ENCODE measurements at places on chromosomes 12 and 14. TPM values are rescaled to one million over a fixed set of nuclear protein-coding genes. Genes with fewer than 3 reads are reported as not detected.

MYH7 gene
- not detected for total RNA-seq

LGR5 gene
- total RNA-seq, result not detected

FBXW8 gene
- 5.7 TPM for total RNA-seq

NTF3 gene
- not detected for total RNA-seq

SLC2A13 gene
- 3.0 TPM for total RNA-seq

CEBPE gene
- total RNA-seq, result not detected

PLEKHG7 gene
- not detected for total RNA-seq

PGF gene
- total RNA-seq, result 2.3 TPM

CLEC9A gene
- total RNA-seq, result not detected

GLT1D1 gene
- total RNA-seq, result not detected

DAO gene
- total RNA-seq, result not detected

SMIM41 gene
- total RNA-seq, result not detected

RND1 gene
- 19.3 TPM for total RNA-seq

KSR2 gene
- total RNA-seq, result 0.84 TPM

NACA gene
- 1,523 TPM for total RNA-seq

OR10A7 gene
- total RNA-seq, result not detected

CCDC175 gene
- total RNA-seq, result not detected

BDKRB1 gene
- 0.58 TPM for total RNA-seq

KRT78 gene
- not detected for total RNA-seq

MRPL52 gene
- 135 TPM for total RNA-seq

All from A549 treated with DMSO at 1 μM for 4 hours (cell line).